ENCODE measurements at places on chromosomes 12 and 14. TPM values are rescaled to one million over a fixed set of nuclear protein-coding genes. Genes with fewer than 3 reads are reported as not detected.

- no peak for DNase-seq
These were observed 127.8 kb upstream of the SSTR1 start for GRCh38 chr14:38079886-38080285.

DNA sequence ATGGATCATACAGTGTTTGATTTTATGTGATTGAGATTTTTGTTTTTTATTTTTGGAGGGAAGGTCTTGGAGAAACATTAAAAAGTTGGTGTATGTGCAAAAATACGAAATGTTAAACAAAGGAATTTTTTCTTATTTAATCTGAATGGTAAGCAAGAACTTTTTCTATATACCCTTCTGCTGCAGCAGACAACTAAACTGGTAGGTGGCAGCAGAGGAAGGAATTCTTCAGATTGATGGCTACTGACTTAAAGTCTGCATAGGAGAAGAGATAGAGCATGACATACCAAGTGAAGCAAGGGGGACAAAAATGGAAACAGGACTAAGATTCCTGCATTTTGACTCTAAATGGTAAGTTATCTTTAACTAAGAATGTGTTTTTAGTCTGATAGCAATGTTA, 42.0 kb upstream of the A2ML1 start:
- no peak for DNase-seq

DNA sequence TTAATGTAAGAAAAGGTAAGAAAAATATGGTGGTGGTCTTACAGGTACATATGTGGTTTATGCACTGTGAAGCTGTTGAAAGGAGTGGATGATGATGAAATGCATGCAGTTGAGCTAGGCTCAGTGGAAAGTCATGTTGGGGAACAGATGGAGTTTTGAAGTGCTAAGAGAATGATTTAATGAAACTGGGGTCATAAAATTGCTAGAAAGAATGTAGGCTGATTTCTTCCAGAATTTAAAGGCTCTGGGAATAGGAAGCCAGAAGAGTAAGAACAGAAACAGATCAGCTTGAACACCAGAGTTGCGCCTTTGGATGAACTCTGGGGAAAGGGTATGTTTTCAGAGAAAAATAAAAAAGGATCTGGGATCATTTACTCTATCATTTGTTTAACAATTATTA, 146.5 kb downstream of the MON2 start:
- DNase-seq, result no peak

- no peak for DNase-seq
These were observed 15.0 kb downstream of the ZFYVE21 start for GRCh38 chr14:103730490-103731035.

GRCh38 chr14:69094481-69094880, 58.4 kb downstream of the DCAF5 start:
- DNase-seq, result no peak

DNA sequence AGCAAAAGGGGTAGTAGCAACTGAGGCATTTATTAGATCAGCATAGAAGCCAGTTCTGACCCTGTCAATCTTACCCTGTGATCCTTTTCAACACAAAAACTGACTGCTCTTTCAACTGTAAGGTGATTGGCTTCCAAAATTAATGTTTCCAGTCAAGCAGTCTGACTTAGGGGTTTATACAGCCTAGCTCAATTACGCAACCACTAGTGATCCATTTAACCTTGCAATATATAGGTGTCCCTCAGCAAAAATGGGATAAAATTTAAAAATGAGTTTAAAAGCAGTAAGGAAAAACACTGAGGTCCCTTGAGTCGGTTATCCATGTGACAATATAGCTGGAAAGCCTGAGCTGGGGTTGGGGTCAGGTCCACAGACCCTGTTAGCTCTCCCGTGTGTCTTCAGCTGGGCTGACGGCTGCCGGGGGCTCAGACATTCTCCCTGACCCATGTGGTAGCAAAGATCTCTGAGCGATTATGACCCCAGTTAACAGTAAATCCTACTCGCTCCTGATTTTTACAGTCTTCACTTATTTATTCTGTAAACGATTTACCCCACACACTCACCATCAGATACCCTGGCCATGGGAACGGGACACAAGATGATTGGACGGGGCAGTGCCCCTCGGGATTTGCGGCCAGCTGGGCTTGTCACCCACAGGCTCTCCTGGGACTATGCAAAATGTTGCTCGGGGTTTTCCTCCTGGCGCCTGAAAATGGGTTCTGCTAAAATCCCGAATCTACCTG, 16.6 kb downstream of the ADGRD1 start:
- DNase-seq, result no peak

DNA sequence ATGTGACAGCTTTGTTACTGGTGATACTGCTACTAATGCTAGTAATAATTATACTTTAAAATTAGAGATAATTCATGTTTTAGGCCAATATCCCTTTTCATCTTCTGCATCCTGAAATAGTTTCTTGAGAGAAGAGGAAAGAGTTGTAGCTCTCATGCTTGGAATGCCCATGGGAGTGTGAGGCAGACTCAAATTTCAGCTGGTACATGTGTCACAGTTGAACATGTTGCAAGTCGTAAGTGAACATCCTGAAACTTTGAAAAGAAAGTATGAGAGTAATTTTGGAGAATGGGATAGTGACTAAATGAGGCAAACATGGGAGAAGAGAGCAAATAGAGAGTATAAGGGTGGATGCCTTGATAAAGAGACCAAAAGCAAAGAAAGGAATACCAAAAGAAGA, 168.0 kb downstream of the TMTC3 start:
- DNase-seq, result no peak

The C12orf50 gene
- total RNA-seq, result 0.12 TPM

The GPX2 gene
- not detected for total RNA-seq

The LALBA gene
- not detected for total RNA-seq
